ENCODE measurements at places on chromosomes 1 and 21.

GRCh38 chr1:176051902-176052518, 155.1 kb downstream of the COP1 start:
- no peak for DNase-seq

- DNase-seq, result no peak
These were observed 5.3 kb downstream of the DVL1 start for GRCh38 chr1:1343811-1344421.

DNA sequence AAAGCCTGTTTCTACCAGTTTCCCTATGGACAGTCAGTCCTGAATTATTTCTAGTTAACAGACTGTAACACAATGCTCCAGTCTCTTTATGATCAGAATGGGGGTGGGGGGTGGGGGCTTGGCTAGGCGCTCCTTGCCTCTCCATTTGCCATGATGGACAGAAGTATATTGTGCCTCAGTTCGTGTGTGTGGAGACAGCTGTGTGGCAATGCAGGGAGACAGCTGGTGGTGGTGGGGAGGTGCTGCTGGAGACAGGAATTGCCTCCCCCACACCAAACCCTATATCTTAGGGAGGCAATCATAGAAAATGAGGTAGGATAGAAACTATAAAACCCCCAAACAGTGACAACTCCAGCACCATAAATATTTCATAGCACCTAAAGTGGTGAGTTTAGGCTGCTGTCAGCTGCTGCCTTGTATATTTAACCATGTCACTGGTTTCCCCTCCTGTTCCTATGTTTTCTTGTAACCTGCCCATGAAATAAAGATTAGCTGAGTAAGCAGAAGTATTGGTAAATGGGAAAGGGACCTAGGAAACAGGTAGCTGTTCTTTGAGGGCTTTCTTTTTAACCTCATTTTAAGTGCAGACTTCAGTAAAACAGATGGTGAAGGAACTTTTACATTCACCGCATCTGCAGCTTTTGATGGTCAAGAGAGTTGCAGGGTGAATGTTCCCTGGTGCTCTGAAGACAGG, 3.4 kb downstream of the PLXNA2 start:
- no peak for DNase-seq

- DNase-seq, result no peak
These were observed 18.8 kb downstream of the RNF220 start for GRCh38 chr1:44423591-44424537.

DNA sequence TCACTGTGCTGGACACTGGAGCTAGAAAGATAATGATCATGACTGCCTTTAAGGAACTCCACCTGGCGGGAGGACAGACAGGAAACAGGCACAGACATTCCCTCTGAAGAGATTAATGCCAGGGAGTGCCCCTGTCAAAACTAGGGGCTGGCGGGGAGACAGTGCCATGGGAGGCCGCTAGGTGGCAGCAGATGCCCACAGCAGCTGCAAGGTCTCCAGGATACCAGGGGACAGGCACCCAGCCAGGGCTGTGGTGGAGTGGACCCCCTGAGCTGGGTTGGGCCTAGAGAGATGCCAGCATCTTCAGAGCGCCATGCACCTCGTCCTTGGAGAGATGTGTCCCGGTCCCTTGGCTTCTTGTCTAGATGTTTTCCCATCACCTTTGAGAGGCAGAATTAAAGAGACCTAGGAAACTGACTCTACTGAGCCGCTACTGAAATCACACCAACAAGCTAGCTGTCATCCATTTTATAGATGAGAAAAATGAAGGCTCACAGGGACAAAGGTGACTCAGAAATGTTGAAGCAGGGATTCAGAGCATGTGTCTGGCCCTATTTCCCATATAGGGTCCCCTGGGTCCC, 3.6 kb downstream of the REN start:
- DNase-seq, result peak; percentile 67

DNA sequence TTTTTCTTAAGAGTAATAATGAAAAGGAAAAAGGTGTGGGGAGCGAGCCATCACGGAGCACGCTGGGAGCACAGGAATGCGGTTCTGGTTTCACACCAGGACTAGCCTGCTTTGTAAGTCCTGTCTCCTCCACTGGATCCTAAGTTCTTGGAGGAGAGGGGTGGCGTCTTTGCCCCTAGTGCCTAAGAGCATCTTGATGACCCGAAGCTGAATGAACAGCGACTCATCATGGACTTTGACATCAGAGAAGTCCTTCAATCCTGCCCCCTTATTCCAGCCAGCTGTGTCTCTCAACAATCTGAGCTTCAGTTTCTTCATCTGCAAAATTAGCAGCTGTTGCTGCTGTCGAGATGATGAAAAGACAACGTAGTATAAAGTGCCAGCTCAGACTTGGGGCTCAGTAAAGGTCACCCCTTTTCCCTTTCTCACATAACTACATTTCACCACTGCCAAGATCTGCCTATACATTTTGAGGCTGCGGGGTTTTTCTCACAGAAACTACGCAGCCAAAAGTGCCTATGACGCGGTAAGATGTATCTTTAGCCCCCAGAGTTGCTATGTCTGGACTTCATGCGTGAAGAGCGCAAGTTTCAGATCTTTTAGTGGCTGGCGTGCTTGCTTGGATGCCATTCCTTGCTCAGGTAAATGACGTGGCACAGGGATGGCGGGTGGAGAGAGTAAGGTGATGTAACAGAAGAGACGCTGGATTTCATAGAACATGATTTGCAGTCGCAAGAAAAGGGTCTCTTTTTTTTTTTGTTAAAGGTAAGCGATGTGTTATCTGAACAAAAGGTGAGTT, 4.9 kb upstream of the PRDM2 start:
- DNase-seq, result no peak

- no peak for DNase-seq
These were observed 10.2 kb downstream of the MMACHC start for GRCh38 chr1:45510036-45510971.

DNA sequence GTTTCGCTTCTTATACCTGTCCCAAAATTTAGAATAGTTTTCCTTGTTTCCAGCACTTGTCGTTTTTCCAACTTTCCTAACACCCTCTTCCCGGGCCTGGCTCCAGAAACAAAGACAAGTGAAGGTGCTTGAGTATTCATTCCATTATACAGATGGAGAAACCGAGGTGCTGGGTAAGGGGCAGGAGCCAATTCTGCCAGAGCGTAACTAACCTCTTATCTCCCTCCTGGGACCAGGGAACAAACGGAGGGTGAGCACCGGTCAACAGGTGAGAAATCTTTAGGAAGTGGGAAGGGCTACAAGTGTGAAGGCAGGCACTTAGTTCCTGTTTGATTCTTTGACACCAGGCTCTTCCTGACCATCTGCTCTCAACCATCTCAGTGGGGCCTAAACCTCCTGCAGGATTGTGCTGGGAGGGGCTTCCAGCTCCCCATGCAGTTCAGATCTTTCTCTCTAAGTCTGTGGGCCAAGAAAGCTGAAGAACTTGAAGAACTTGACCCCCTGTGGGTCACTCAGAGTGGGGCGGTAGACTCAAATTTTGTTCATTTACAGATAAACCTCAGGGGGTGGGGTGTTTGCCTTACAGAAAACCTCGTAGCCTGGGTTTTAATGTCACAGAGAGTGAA, 8.7 kb downstream of the PLXNA2 start:
- DNase-seq, result no peak

DNA sequence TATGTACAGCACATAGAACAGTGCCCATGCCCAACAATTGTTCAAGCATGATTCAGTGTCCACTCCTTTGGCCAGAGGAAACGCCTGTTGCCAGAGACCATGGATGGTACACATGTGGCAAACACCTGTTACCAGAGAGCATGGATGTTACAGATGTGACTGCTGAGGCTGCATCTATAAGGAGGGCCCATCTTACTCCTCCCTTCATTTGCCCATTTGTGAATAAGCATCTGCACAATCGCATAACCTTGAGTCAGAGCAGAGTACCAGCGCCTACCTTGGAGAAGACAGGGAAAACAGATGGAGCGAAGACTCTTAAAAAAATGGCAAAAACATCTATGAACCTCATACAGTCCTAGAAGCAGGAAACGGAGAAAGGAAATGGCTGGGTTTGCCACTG, 36.6 kb upstream of the CACHD1 start:
- no peak for DNase-seq

- DNase-seq, result no peak
These were observed 4.5 kb downstream of the KANK4 start for GRCh38 chr1:62314454-62315350.

Data from stimulated activated CD4-positive, alpha-beta T cell treated with anti-CD3 and anti-CD28 coated beads, Interleukin-15, amount 100 ng/mL, for 48 hours (primary cell).